ENCODE measurements at places on chromosomes 4 and X.

DNA sequence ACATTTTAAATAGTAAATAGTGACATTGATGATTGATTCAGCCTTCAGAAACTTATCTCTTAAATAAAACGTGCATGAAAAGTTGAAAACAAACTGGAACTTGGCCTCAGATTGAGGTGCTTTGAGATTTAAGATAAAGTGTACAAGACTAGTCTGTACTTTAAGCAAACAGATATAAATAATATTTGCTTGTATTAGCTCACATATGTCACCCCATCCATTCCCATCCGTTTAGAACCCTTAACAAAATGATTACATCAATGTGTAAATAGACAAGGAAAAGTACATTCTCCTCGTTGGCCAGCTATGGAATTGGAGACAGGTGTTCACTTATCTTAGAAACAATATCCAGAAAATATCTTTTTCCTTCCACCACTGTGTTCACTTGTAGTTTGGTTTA, 130.8 kb downstream of the BANK1 start:
- DNase-seq, result no peak

DNA sequence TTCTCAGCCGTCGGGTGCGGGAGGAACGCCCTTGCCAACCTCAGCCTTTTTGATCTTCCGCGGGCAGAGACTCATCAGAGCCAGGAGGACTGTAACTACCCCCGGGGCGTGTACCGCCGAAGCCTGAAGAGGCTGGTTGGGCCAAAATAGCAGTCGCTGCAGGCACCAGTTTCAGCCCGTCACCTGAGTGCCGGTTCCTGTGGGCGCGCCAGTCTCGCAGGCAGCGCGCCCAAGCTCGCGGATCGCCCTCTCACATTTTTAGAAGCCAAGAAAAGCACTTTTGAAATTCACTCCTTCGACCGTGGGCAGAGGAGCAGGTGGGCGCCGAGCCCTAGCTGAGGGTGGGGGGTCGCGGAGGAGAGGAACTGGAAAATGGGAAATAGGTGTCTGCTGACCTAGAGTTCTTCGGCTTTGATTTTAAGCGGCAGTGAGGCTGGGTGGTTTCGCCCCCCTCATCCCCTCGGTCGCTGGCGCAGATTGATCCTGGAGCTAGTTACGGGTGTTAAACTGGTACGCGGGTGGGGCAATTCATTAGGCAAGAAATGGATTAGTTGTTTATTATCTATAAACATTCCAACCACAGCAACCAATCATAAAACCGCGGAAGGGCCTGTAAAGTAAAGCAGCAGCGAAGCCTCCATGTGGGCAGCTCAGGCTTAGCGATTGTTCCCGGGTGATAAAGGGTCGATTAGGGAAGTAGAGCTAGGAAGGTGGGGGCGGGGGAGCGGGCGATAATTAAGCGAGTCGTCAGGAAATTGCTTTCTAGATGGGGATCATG, 69.2 kb downstream of the FBXO8 start:
- peak; percentile 73 for DNase-seq

DNA sequence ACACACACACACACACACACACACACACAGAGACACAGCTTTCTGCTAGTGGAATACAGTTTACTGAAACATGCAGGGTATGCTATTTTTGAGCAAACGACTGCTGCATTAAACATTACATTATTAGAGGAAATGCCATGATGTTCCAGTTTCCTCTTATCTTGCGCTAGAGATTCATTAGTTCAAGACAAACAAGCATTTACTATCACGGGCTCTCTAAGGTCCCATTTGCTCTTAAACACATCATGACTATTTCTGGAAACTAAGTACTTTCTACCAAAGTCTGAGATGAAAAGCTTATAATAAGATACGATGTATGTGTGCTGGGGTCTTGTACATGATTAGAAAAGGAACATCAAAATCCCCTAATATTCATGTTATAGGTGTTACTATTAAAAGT, 48.8 kb downstream of the RPS3A start:
- DNase-seq, result no peak

DNA sequence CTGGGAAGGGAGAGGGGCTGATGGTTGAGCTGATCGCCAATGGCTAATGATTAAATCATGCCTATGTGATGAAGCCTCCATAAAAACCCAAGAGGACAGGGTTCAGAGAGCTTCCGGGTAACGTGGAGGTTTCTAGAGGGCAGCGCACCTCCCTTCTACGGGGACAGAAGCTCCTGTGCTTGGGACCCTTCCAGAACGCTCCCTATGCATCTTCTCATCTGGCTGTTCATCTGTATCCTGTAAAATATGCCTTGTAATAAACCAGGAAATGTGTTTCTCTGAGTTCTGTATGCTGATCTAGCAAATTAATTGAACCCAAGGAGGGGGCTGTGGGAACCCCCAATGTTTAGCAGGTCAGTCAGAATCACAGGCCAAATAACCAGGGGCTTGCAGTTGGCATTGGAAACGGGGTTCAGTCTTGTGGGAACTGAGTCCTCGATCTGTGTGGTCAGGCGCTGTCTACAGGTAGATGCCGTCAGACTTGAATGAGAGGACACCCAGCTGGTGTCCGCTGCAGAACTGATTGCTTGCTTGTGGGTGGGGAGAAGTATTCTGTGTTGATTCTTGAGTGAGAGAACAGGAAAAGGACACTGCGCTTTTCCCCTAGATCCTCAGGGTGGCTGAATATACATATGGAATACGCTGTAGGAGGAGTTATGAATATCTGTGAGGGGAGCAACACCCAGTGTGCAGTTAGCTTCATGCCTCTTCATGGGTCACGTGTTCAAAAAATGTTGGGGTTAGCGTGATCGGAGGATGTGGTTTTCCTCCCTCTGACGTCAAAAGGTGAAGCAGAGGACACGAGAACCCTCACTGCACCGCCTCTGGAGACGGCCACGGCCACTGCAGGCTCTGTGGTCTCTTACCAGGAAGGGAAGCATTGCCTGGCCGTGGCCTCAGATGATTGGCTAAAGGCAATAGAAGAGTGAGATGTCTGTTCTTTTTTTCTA, 29.2 kb downstream of the HTT-AS start:
- DNase-seq, result peak; percentile 86

GRCh38 chr4:173168396-173169177, at the start of gene GALNT7:
Gene GALNT7 (plus strand): TSS chr4:173168811. CDS start chr4:173168836, 25 bp downstream.
- DNase-seq, result no peak

- no peak for DNase-seq
Measured at GRCh38 chr4:110702326-110702725, 79.4 kb upstream of the PITX2 start.

DNA sequence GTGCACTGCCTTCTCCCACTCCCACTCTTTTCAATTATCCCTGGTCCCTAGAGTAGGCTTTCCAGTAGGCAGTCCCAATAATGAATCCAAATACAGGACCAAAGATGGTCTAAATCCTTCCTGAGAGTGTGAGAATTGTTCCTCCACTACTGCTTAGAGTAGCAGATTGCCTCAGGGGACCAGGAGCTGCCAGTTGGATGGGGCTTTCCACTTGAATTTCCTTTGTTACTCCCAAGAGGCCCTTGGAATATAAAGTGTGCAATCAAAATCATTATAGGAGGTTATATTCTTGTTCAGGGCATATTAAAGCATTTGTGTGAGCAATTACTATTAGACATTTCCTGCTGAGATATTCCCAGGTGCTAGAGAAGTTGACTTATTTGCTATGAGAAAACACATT, 156.6 kb upstream of the TLL1 start:
- DNase-seq, result no peak

Measured in fibroblast of villous mesenchyme (primary cell).